ENCODE measurements at places on chromosomes 6 and 20.
A peak's percentile ranks its signal among the peaks of the same experiment; 100 is the strongest.

DNA sequence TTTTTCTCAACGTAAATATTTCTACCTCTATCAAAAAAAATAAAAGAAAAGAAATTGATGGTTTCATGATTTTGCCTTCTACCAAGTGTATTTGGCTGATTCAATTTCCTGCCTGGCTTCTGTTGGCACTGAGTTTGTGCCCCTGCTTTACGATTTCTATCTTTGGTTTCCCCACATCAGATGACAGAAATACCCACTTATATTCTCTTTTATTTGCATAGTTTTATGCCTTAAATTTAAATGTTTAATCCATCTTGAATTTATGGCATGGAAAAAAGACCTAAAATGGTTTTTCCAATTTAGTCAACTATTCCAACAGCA lies 34.3 kb downstream of the RNF24 start:
- no peak for DNase-seq

DNA sequence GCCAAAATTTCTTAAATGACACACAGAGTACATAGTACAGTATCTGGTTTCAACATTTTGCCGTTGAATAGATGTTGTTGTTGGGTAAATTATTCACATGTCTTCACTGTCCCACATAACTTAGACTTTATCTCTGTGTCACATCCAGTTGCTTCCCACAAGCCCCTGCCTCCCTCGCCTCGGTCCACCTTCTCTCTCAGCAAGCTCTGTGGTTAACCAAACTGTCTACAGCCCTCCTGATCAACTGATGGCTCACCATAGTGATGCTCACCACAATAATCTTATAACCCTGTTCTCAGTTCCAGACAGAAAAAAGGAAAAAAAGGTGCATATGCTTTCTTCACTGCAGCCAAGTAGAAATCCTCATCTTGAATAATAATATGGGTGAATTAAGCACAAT lies 23.0 kb downstream of the IL17F start:
- no peak for DNase-seq

GRCh38 chr6:21598674-21599023 lies 5.1 kb downstream of the SOX4 start:
- DNase-seq, result no peak

- DNase-seq, result no peak
Observed at GRCh38 chr6:105974986-105975385, 111.2 kb upstream of the PRDM1 start.

DNA sequence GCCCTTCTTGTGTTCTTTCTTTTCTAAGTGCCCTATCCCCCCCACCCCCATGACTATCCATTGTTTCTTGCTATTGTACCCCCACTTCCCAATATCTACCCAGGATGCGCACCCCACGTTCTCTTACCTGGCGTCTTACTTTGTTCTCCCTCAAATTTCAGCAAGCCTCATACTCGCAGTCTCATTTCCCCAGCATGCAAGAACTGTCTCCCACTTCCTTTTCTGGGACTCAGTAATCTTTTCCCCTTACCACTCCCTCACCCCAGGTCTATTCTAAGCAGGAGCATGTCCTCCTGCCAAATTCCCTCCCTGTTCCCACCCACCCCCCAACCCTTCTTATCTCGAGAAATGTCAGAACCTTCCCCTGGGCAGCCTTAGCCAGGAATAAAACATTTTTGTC lies 1.7 kb upstream of the EHMT2 start:
- DNase-seq, result no peak

- DNase-seq, result no peak
Observed at GRCh38 chr6:124123617-124124209, 320.0 kb downstream of the NKAIN2 start.

GRCh38 chr6:101202867-101203374 lies 190.6 kb upstream of the GRIK2 start:
- no peak for DNase-seq

DNA sequence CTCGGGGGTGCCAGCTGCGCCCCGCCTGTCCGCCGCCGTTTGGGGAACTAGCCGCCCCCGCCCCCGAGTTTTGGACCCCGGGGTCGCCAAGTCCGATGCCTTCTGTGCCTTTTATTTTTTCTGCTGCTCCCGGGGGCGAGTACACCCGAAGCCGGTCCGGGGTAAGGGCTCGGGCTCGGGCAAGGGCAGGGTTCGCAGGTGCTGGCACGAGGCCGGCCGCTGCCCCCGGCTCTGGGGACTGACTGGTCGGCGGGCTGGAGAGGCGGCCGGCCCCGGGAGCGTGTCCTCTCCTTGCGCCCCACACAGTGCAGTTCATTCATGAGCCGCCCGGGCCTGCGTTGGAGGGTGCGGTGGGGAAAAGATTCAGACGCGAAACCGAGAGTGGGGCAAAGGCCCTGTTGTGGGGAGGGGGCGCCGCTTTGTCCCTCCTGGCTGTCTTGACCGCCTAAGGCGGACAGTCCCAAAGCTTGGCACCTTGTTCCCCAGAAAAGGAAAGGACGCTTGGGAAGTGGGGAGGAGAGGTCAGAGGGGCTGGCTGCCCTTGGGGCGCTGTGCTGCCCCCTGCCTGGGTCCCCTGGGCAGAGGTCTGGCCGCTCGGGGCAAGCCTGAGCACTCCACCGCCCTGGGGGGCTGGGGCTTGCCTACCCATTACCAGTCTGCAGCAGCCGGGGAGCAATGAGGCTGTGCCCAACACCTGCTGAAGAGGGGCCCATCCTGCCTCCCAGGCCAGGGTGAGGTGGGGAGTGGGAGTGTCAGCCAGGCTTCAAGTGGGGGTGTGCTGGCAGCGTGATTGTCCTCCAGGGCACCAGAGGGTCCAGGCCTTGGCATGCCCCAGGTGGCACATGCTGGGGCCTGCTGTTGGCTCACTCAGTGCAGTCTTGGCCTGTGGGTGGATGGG lies 915 bp downstream of the TMEM63B start:
- no peak for DNase-seq

- DNase-seq, result no peak
Observed at GRCh38 chr6:105835373-105835772, 250.8 kb upstream of the PRDM1 start.

- DNase-seq, result no peak
Observed at GRCh38 chr20:51715163-51715855, 52.9 kb downstream of the ATP9A start.

- peak; percentile 17 for DNase-seq
Observed at GRCh38 chr20:2005831-2006426, 12.1 kb upstream of the PDYN start.

GRCh38 chr6:134640975-134641429 lies 308.9 kb downstream of the ALDH8A1 start:
- peak; percentile 41 for DNase-seq

DNA sequence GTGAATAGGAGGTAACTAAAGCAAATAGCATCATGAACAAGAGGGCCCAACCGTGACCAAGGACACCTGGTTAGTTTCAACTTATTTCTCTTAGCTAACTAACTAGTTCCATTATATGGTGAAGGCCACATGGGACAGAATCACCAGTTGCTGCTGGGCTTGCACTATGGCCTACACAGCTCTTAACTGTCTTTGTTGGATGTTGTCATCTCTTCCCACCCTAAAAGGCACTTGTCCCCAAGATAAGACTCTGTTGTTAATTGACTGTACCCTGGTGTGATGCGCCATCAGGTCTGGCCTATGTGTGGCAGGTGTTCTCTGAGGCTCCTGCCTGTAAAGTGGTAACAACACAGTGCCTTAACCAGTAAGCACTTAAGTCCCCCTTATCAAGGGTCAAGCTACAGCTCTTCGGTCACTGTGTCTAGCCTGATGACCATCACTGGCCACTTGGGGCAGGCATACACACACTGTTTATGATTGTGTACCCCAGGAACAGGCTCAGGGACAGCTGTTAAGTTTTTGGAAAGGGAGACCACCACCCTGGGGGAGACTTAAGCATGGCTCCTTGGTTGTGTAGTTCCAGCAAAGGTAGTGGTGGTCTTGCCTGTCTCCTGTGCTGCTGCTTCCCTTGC lies 51.2 kb downstream of the CHD6 start:
- DNase-seq, result no peak

- no peak for DNase-seq
Observed at GRCh38 chr6:6414931-6415330, 94.5 kb upstream of the F13A1 start.

- no peak for DNase-seq
Observed at GRCh38 chr6:52612336-52613054, 35.6 kb upstream of the TRAM2 start.

DNA sequence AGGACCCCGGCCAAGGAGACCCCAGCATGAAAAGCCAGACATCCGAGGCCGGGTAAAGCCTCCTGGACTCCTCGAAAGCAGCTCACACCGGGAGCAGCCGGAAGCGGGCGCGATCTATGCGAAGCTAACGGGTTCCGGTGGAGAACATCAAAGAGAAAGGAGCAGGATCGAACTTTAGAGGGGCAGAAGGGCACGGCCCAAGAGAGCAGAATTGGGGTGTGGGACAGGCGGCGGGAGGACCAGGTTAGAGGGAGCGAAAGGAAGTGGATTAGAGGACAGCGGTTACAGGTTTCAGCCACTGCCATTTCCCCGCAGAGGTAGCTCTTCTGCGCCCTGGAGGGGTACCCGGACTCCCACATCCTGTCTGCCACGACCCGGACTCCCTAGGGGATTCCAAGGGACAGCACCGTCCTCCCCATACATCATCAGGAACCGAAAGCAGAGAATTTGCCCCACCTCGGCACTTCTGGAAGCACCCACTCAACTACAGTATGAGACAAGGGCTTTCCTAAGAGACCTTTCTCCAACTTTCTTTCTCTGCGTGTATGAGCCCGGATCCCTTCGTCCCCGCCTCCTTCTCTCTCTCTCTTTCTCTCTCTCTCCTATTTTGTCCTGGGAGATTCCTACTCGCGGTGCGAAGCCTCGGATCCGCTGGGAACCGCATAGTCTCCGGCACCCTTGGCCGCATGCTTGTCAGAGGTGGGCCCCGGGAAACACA lies 507 bp upstream of the VGLL2 start:
- no peak for DNase-seq

DNA sequence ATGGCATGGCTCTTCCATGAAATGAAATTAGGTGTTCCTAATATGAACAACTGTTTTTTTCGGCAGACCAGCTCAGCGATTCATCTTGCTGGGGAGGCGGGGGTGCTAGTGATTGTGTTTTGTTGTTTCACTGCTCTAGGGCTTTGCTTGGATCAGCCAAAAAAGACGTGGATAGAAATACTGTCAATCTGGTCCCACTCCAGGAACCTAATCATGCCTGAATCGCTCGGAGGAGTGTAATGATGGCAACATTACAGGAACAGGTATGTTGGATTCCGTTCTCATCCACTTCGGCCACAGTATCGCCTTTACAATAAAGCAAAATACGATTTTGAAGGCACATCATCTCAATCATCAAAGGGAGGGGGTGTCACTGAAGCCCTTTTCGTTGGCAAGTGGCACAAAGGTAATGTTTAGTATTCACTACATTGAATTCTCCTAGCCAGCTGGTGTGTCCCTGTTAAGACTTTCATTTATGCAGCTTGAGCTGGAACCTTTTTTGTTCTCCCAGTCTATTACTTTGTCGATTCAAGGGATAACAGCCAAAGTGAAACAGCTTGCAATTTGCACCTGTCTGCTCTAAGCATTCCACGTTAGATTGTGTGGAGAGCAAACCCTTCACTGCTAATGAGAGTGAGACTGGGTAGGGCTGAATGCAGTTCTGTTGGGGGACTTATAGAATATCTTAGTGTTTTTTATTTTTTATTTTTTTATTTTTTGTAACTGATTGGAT lies 477.7 kb downstream of the TFAP2A start:
- no peak for DNase-seq

GRCh38 chr6:47248446-47248845 lies 61.3 kb downstream of the TNFRSF21 start:
- DNase-seq, result no peak

DNA sequence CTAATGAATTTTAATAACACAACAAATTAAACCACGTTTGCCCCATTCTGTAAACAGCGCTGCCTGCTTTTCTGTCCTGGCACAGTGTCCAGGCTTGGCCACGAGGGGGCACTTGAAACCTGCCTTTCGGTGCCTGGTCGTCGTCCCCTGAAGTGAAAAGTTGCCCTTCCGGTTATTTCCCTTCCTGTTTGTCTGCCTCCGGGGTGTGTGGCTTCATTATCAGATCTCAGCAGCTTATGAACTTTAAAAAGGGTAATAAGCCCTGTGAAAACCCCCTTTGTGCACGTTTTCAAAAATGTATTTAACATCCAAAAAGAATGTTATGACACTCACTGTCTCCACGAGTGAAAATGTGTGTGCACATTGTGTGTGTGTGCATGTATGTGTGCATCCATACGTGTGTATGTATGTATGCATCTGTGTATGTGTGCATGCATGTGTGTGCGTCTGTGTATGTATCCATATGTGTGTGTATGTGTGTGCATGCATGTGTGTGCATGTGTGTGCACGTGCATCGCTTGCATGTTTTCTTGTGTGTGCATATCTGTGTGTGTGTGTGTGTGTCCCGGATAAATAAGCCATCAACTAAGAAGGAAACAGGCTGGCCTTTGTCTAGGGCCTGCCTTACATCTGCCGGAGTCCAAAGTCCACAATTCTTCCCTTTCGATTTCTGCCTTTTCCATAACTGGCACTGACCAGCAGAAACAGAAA lies 358.4 kb downstream of the THBS2 start:
- peak; percentile 54 for DNase-seq

GRCh38 chr6:56524891-56525703 lies 117.6 kb downstream of the DST start:
- no peak for DNase-seq

GRCh38 chr6:111606620-111607115 lies 990 bp upstream of the TRAF3IP2 start:
- no peak for DNase-seq

- no peak for DNase-seq
Observed at GRCh38 chr6:126530775-126531174, 190.9 kb downstream of the CENPW start.

DNA sequence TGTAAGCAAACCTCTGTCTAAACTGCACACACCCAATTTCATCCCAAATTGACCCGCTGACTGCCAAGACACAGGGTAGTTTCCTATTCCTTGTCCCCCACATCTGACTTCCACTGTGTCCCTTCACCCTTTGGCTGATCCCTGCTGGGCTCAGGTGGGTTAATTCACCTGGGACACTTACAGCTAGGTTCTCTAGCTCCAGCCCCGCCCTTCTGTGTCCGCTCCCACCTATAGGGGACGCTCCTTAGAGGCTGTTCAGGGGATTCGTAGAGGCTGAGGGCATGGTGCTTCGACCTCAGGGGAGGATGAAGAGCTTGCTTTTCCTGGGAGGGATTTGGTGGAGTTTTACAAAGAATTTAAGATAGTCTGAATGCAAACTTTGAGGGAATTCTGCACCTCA lies 4.0 kb upstream of the CD93 start:
- no peak for DNase-seq

- no peak for DNase-seq
Observed at GRCh38 chr6:19836799-19837510, at the start of gene ID4. Gene ID4 (plus strand): TSS chr6:19837370. CDS start chr6:19837755, 385 bp downstream.

DNA sequence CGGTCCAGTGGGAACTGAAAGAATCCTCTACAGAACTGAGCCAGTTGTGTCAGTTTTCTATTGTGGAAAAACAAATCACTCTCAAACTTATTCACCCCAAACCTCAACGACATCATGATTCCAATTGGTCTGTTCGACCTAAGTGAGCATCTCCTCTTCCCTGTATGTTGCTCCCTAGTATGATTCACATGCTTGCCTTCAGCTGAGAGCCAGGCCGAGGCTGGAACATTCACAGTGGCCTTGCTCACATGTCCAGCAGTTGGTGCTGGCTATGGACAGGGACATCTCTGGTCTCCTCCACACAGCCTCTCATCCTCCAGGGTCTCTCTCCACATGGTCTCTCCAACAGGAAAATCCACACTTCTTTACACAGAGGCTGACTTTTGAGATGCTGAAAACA lies 28.3 kb upstream of the TMEM181 start:
- DNase-seq, result no peak

GRCh38 chr6:14082771-14083170 lies 34.8 kb upstream of the CD83 start:
- DNase-seq, result no peak

- DNase-seq, result no peak
Observed at GRCh38 chr6:98764373-98764911, 69.9 kb upstream of the POU3F2 start.

All from stimulated activated CD8-positive, alpha-beta memory T cell treated with anti-CD3 and anti-CD28 coated beads, Interleukin-4, amount 100 ng/mL, for 1 hour (primary cell).